ENCODE measurements at places on chromosomes 16 and 17. TPM values are rescaled to one million over a fixed set of nuclear protein-coding genes. Genes with fewer than 3 reads are reported as not detected.

DNA sequence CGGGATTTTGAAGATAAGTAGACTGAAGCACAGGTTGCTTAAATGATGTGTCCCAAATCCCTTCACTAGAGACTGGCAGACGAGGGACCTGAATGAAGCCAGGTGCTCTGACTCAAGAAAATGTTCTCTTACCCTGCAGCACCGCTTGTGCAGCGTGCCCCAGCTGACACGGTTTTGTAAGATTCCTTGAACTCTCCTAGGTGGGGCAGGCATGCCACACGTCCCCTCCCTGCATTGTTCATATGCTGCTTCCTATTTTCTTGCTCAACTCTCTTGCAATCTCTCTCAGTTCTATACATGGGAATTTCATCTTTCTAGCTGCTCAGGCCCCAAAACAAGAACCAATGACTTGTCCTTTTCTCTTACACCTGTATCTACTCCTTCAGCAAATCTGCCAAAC is 22.1 kb upstream of the HNF1B start:
- no peaks in the 10 kb centered on the region for H3K4me1 ChIP-seq
- no peaks in the 10 kb centered on the region for H3K27me3 ChIP-seq
- no peaks in the 10 kb centered on the region for H3K36me3 ChIP-seq
- DNase-seq = no peak

- H3K36me3 ChIP-seq = no peaks in the 10 kb centered on the region
- no peak overlapping the region for H3K27ac ChIP-seq
- H3K4me3 ChIP-seq = no peak overlapping the region
Measured at GRCh38 chr17:48676963-48677558, 45.3 kb downstream of the PRAC1 start.

DNA sequence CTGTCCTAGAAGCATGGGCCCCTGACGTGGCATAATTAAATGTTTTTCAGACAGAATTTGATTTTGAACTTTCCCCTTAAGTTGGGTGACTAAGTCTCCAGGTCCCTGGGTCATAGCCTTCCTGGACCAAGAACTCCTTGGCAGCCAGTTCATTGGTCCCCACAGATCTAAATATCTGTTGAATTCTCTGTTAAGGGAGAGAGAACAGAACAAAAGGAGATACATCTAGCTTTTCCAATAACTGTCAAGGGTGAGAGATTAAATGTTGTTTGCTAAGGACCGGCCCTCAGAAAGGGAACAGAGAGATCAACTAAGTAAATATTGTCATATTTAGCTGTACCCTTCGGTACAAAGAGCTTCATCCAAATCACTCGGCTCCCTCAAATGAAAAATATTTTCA is 78.2 kb upstream of the NOL11 start:
- no peaks in the 10 kb centered on the region for H3K27me3 ChIP-seq
- peaks cover 23% of the 10 kb centered on the region for H3K4me1 ChIP-seq
- H3K36me3 ChIP-seq = no peaks in the 10 kb centered on the region
- peak; percentile 59 for DNase-seq

- no peak for DNase-seq
- H3K36me3 ChIP-seq = no peaks in the 10 kb centered on the region
- no peaks in the 10 kb centered on the region for H3K27me3 ChIP-seq
- no peak overlapping the region for H3K4me3 ChIP-seq
- H3K27ac ChIP-seq = no peak overlapping the region
Measured at GRCh38 chr16:79982361-79982760, 381.8 kb upstream of the MAF start.

DNA sequence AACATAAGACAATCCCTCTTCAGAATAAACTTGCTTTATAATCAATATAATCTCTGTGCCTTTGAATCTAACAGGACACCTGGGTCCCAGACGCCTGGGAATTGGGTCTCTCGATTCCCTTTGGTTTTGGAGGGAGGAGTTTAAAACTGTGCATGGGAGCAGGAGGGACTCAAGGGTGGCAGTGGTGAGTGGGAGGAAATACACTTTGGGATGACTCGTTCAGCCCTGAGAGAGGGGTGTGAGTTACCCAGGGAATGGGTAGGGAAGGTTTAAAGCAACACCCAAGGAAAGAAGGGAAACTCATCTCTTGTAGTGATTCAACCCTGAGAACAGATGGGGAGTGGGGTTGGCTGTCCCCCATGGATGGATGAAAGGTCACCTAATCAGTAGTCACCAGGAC is 1.6 kb downstream of the RANGRF start:
- no peak for DNase-seq
- peaks cover 2% of the 10 kb centered on the region for H3K4me1 ChIP-seq
- H3K27me3 ChIP-seq = no peaks in the 10 kb centered on the region
- no peak overlapping the region for H3K27ac ChIP-seq
- no peaks in the 10 kb centered on the region for H3K36me3 ChIP-seq

- DNase-seq = no peak
- H3K4me1 ChIP-seq = no peaks in the 10 kb centered on the region
- H3K36me3 ChIP-seq = no peaks in the 10 kb centered on the region
- no peak overlapping the region for H3K27ac ChIP-seq
- no peak overlapping the region for H3K4me3 ChIP-seq
Measured at GRCh38 chr17:56867948-56868376, 34.0 kb downstream of the DGKE start.

DNA sequence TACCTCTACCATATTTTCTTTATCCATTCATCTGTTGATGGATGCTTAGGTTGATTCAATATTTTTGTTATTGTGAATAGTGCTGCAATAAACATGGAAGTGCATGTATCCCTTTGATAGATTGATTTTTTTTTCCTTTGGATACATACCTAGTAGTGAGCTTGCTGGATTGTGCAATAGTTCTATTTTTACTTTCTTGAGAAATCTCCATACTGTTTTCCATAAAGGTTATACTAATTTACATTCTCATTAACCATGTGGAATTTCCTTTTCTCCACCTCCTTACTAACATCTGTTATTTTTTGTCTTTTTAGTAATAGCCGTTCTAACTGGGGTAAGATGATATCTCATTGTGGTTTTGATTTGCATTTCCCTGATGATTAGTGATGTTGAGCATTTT is 124.6 kb upstream of the TOX3 start:
- H3K27me3 ChIP-seq = no peaks in the 10 kb centered on the region
- no peak overlapping the region for H3K4me3 ChIP-seq
- no peaks in the 10 kb centered on the region for H3K36me3 ChIP-seq
- H3K4me1 ChIP-seq = no peaks in the 10 kb centered on the region
- no peak overlapping the region for H3K27ac ChIP-seq
- no peak for DNase-seq

DNA sequence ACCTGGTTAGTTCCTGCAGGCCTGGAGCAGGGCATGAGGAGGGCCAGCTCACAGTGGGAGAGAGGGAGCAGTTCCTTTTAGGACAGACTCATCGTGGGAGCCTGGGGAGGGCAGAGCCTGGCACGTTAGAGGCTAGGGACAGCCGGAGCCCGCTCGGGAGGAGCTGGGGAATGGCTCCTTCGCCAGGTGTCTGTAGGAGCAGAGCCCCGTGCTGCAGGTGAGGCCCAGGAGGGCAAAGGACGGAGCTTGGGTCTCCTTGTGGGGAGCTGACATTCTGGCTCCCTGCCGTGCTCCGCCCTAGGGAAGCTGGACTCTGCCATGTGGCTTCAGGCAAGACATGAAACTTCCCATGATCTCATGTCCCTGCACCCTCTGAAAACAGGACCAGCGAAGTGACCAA is 18.7 kb upstream of the MTSS2 start:
- no peak overlapping the region for H3K4me3 ChIP-seq
- peaks cover 25% of the 10 kb centered on the region for H3K4me1 ChIP-seq
- H3K36me3 ChIP-seq = no peaks in the 10 kb centered on the region
- no peak for DNase-seq
- no peak overlapping the region for H3K27ac ChIP-seq

CX3CL1 gene
- total RNA-seq = 12.2 TPM

- peak overlapping the region; percentile 52 for H3K27ac ChIP-seq
Measured at GRCh38 chr16:3857189-3858043, 23.1 kb downstream of the CREBBP start.

CCDC144A gene
- total RNA-seq = 1.2 TPM

GRCh38 chr16:50137268-50137667 is 15.8 kb upstream of the TENT4B start:
- H3K4me1 ChIP-seq = no peaks in the 10 kb centered on the region
- DNase-seq = no peak
- H3K27ac ChIP-seq = no peak overlapping the region
- no peak overlapping the region for H3K4me3 ChIP-seq
- no peaks in the 10 kb centered on the region for H3K36me3 ChIP-seq

RPS15A gene
- total RNA-seq = 5,086 TPM

ALOX12 gene
- total RNA-seq = 0.62 TPM

NAGS gene
- total RNA-seq = 1.6 TPM

DNA sequence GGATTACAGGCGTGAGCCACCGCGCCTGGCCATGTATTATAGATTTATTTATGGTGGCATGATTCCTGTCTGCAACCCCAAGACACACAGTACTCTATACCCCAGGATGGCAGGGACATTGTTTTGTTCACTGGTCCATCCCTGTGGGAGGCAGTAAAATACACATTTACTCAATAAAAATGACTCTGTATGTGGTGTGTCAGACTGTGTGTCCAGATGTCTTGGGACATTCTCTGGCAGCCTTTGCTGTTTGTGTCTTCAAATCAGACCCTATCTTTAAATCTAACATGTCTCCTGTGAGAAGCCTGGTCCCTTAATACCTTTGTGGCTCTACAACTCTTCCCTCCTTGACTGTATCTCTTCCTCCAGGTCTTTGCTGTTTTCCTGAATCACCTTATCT is 1.7 kb upstream of the COASY start:
- no peak overlapping the region for H3K27ac ChIP-seq
- peaks cover 18% of the 10 kb centered on the region for H3K4me1 ChIP-seq
- H3K4me3 ChIP-seq = no peak overlapping the region
- no peaks in the 10 kb centered on the region for H3K27me3 ChIP-seq
- no peaks in the 10 kb centered on the region for H3K36me3 ChIP-seq
- no peak for DNase-seq

DNA sequence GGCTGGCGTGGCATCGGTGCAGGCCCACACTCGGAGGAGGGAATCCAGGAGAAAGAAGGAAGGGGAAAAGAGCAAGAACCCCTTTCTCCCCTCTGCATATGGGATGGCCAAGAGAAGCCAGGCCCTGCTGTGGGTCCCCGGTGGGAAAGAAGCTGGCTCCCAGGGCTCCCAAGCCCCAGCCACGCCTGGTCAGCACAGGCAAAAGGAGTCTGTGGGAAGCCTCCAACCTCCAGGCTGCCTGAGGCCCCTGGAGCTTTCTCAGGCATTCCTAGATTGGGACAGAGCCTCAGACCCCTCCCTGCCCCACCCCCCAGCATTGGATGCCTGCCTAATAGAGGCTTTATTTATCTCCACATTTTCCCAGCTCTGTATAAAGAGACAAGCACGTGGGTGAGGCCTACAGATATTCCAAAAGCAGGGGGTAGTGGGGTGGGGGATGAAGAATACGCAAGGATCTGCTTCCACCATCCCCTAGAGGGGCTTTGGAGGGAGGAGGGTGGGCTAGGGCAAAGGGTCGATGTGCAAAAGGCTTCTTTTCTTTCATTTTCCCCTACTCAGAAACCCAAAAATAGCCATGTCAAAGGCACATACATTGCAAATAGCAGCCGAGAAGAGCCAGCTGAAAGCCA is 56.4 kb downstream of the MPRIP start:
- no peaks in the 10 kb centered on the region for H3K36me3 ChIP-seq
- no peaks in the 10 kb centered on the region for H3K27me3 ChIP-seq
- H3K4me3 ChIP-seq = no peak overlapping the region
- peak; percentile 56 for DNase-seq

DNA sequence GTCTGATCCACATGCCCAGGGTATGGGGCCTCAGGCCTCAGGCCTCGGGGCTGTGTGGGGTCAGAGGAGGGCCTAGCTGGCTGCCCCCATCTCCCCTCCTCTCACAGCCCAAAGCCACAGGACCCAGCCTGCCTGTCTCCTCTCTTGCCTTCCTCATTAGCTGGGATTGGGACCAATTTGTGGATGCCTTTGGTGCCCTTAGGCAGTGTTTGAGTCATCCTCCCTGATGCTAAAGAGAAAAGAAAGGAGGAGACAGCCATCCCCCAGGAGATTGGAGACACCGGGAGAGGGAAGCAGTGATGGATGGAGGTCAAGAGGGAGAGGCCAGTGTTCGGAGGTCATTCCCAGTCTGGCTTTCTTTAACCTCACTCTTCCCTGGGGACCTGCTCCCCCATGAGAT is 23.3 kb upstream of the NOG start:
- no peak for DNase-seq
- no peak overlapping the region for H3K4me3 ChIP-seq
- no peaks in the 10 kb centered on the region for H3K36me3 ChIP-seq

BCAR1 gene
- 45.7 TPM for total RNA-seq

HSPB9 gene
- total RNA-seq = 0.37 TPM

GRCh38 chr17:76273445-76274111 is 8.4 kb downstream of the UBALD2 start:
- H3K27me3 ChIP-seq = no peaks in the 10 kb centered on the region
- no peaks in the 10 kb centered on the region for H3K36me3 ChIP-seq

- DNase-seq = peak; percentile 80
- H3K4me1 ChIP-seq = peaks cover 13% of the 10 kb centered on the region
- no peaks in the 10 kb centered on the region for H3K36me3 ChIP-seq
- no peak overlapping the region for H3K27ac ChIP-seq
Measured at GRCh38 chr17:48023400-48024148, 14.0 kb downstream of the COPZ2 start.

- H3K4me1 ChIP-seq = peaks cover 17% of the 10 kb centered on the region
- no peak overlapping the region for H3K27ac ChIP-seq
- peak overlapping the region; percentile 51 for H3K4me3 ChIP-seq
- H3K27me3 ChIP-seq = no peaks in the 10 kb centered on the region
- no peaks in the 10 kb centered on the region for H3K36me3 ChIP-seq
Measured at GRCh38 chr17:50560931-50561745, 623 bp downstream of the CACNA1G start.

- no peaks in the 10 kb centered on the region for H3K36me3 ChIP-seq
- H3K4me3 ChIP-seq = no peak overlapping the region
- H3K27me3 ChIP-seq = no peaks in the 10 kb centered on the region
- peaks cover 7% of the 10 kb centered on the region for H3K4me1 ChIP-seq
- no peak overlapping the region for H3K27ac ChIP-seq
Measured at GRCh38 chr17:46136820-46137219, 56.4 kb downstream of the KANSL1 start.

GRCh38 chr16:8251298-8251697 is 339.0 kb downstream of the TMEM114 start:
- no peaks in the 10 kb centered on the region for H3K4me1 ChIP-seq
- no peaks in the 10 kb centered on the region for H3K36me3 ChIP-seq
- H3K4me3 ChIP-seq = no peak overlapping the region

GRCh38 chr17:32100971-32101631 is 41.2 kb upstream of the RHOT1 start:
- H3K4me3 ChIP-seq = no peak overlapping the region
- no peaks in the 10 kb centered on the region for H3K27me3 ChIP-seq
- H3K27ac ChIP-seq = no peak overlapping the region
- peaks cover 3% of the 10 kb centered on the region for H3K4me1 ChIP-seq
